ENCODE measurements at places on chromosomes 2 and 18.

GRCh38 chr2:53969285-53969967, 1.4 kb downstream of the PSME4 start:
- DNase-seq, result no peak

DNA sequence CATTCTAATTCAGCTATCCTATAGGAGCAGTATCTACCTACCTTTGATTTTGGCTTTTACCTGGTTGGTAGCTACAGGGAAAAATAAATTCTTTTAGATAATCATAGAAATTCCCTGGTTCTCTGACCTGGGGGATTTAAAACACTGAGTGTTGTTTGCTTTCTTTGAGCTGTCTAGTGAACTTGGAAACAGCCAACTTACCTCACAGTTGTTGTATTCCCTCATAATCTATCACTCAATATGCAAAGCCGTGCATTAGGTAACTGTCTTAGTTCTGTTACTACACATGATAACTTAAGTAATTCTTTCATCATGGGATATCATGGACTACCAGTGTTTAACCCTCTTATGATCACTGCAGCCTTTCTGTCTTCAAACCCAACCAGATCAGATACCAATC, 127.8 kb downstream of the TTC27 start:
- no peak for DNase-seq

DNA sequence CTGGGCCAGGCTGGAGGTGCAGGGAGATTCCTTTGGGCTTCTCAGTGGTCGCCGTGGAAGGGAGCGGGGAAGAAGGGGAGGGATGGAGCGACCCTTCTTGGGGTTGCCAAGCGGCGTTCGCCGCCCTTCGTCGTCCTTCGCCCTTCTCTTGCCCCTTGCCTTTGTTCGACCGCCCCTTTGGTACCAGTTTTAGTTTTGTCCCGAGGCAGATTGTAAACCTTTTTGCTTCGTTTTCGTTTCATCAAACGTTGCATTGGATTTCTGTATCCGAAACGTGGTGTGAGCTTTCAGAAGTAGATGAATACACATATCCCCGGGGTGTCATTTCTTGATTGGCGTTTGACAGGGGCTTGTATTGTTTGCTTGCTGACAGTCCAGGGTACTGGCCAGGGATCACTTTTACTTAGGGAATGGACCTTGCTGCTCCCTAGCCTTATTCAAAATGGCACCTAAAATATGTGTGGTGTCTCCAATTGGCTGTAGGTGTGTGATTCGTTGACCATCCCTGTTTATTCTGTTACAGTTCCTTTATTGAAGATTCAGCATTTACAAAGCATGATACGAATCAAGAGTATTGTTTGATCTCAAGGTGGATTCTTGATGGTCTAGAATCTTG, 788 bp downstream of the USP14 start:
- no peak for DNase-seq

DNA sequence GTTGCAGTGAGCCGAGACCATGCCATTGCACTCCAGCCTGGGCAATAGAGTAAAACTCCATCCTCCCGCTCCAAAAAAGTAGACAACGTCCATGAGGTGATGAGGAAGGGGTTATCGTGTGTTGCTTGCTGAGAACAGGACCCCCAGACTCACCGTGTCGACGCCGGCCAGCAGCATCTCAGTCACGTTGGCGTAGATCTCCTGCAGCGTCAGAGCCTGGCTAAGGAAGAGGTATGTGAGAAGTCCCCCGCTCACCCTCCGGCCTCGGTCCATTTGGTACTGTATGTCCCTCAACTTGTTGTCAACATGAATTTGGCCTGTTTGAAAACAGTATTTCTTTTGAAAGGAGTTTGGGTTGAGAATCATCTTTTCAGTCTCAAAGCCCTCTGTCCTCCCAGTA, 20.9 kb downstream of the CYP27C1 start:
- DNase-seq, result no peak

DNA sequence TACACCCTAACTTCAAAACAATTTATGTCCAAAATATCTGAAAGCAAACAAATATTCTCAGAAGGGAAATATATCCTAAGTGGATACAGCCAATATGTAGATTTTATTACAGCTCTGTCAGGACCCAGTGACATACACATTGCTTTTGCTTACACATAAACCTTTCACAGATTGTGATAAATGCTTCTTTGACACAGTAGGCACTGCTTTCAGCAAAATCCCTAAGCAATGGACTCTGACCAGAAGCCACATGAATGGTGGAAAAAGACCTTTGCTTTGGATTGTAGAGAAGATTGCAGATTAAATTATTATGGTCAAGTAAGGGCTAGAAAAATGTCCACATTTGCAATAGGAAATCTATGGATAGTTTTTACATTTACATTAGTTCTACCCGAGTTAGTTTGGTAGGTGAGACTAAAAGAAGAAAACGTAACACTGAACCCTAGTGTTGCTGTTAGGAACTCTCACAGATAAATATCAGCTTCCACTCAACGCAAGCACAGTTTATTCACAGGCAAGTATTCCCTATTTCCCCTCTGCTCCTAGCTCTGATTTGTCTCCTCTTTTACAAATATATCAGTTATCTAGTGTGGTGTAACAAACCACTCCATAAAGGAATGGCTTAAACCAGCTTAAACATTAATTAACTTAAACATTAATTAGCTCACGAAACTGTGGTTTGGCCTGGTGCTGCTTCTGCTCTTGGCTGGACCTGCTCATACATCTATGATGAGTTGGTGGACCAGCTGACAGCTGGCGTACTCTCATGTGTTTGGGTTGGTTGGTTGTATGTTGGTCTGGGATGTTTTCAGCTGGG, 23.6 kb upstream of the SERPINE2 start:
- DNase-seq, result no peak

Measured in left hindlimb (tissue), 1 donor.